GM12864 (cell line): ENCODE measurements at places on chromosomes 13 and 19.

DNA sequence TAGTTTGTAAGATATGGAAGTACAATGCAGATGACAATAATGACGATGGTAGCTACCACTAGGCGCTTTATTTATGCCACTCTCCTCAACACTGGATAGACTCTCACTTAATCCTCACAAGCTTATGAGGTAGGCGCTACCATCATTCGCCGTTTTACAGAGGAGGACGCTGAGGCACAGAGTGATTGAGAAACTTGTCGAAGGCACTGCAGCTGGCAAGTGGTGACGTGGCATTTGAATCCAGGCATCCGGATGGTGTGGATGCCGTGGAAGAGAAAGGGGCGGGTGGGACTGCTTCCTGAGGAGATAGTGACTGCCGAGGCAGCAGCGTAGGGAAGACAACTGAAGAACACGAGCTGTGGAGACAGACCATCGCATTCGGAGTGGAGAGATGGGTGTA lies 1.3 kb upstream of the RPS9 start:
- DNase-seq = no peak

- DNase-seq = no peak
Observed at GRCh38 chr19:12521996-12522395, 29.3 kb downstream of the ZNF564 start.

DNA sequence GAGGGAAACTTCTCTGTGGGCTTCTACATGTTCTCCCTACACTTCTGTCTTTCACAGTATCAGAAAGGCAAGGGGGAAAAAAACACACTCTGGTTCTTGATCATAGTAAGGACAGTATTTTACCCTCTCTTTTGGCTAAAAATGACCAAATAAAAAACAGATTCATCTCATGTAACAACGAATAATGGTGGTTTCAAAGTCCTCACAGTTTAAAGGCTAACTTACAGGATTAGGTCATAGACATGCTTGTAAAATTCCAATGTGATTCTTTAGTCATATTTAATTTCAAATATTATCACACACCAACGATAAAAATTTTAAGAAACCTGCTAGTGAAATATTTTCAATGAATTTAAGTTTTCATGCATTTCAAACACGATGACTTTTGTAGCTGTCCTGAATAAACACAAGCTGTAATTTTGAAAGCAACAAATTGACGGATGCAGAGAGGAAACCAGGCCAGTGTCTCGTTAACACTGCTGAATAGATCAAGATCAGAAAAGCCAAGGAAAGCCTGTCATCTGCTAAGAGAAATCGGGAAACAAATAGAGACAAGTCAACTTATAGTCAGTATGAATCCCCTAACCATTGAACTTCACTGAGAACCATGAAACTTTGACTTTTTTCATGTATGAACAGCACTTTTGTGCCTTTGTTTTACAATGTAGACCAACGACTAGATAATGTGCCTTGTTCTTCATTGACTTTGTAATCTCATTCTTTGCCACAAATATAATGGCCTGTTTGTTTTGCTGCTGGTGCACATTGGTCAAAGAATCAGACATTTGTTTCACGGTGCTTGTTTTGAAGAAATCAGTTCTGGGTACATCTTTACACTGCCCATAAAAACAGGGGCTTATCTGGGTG lies 22.0 kb downstream of the MBNL2 start:
- DNase-seq = no peak

GRCh38 chr19:30269638-30270037 lies 102.5 kb upstream of the ZNF536 start:
- no peak for DNase-seq

DNA sequence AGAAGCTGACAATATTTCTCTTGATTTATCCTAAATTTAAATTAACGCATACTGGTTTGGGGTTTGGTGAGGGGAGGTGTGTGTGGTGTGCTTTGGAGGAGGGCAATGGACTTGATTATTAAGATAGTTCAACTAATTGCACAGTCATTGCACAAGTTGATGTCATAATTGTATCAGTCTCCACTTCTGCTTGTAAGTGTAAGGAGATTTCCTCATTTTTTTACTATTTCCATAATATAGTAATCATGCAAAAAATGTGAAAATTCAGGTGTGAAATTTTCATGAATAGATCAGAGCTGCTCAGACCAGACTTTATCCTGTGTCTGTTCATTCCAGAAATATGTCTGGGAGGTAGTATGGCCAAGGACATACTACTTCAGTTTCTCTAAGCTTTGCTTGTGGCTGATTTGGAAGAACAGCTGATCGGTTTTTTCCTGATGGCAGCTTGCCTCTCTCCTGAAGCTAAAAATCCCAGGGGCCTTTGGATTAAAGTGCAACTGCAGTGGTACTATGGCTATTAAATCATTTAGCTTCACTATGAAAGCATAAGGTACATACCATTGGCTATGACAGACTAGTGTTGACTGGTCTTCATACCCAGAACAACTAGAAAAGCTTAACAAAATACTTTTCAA lies 201.8 kb upstream of the MIR17HG start:
- DNase-seq = no peak

- DNase-seq = no peak
Observed at GRCh38 chr19:18232540-18233223, 6.4 kb upstream of the PDE4C start.

DNA sequence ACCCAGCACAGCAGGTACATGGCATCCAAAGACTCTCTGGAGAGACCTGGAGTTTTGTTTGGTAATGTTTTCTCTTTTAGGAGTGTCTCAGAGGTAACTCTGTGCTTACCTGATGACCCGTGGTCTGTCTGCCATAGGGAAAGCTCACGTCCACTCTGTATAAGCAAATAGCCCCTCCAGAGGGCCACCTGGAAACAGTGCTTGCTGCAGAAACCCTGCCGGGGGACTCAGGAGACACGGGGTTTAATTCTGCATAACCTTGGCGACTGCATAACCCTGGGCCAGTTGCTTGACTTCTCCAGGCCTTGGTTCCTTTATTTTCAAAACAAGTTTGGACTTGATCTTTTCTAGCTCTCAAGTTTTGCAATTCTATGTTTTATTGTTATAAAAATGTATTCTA lies 187.2 kb upstream of the SOX1 start:
- no peak for DNase-seq

- no peak for DNase-seq
Observed at GRCh38 chr19:10424011-10424637, 3.8 kb downstream of the PDE4A start.

GRCh38 chr13:80337288-80338081 lies 3.4 kb downstream of the SPRY2 start:
- no peak for DNase-seq

- DNase-seq = no peak
Observed at GRCh38 chr13:21234526-21234925, 58.1 kb downstream of the MRPL57 start.

- DNase-seq = no peak
Observed at GRCh38 chr13:113649212-113649611, 8.8 kb downstream of the ATP4B start.

- no peak for DNase-seq
Observed at GRCh38 chr13:40408602-40409001, 257.8 kb downstream of the FOXO1 start.

DNA sequence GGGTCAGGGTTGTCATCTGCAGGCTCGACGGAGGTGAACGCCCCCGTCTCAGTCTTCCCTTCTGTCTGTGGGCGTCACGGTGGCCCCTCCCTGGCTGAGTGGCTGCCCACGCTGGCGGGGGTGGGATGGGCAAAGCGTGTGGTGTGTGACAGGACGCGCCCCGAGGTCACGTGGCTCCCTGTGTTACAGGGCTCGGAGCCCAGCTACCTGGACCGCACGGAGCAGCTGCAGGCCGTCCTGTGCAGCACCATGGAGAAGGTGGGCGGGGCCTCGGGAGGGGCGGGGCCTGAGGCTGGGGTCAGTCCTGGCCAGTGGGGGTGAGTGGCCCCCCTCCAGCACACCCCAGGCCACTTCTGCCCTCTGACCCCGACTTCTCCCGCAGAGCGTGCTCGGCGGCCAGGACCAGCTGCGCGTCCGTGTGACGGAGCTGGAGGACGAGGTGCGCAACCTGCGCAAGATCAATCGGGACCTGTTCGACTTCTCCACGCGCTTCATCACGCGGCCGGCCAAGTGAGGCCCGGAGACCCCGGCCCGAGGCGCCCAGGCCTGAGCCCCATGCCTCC lies 6.3 kb upstream of the GRIN3B start:
- no peak for DNase-seq
